ENCODE measurements at places on chromosomes 6 and 20.

DNA sequence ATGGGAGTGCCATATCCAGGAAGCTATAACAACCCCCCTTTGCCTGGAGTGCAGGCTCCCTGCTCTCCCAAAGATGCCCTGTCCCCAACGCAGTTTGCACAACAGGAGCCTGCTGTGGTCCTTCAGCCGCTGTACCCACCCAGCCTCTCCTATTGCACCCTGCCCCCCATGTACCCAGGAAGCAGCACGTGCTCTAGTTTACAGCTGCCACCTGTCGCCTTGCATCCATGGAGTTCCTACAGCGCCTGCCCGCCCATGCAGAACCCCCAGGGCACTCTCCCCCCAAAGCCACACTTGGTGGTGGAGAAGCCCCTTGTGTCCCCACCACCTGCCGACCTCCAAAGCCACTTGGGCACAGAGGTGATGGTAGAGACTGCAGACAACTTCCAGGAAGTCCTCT is 56.7 kb upstream of the TMEM181 start:
- DNase-seq = no peak

- no peak for DNase-seq
Observed at GRCh38 chr20:19433371-19434350, 221.2 kb downstream of the SLC24A3 start.

DNA sequence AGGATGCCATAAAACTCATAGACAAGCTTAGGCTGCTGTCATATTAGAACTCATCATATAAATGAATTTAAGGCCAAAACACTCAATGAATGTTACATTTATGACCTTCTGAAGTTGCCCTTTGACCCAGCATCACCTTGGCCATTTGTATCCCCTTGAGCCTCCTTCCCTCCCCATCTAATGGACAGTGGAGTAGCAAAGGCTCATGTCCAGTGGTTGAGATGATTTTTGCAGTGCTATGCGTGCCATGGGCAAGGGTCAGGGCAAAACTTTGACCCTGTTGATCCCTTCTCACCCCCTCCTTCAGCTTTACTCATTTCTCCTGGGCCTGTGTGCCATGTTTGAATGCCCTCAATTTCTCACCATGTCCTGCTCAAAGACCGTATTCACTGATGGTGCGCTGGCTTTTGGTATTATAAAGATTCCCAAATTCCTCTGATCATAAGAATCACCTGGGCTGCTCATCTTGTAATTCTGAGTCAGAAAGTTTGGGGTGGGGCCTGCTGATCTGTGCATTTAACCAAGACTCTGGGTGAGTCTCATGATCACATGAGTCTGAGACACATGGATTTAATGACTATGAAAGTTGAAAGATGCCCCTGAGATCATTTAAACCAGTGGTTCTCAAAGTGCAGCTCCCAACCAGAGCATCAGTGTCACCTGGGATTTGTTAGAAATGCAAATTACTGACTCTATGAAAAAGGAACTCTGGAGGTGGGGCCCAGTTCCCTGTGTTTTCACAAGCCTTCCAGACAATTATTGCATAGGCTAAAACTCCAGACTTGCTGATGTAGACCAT is 57.5 kb upstream of the IL20RA start:
- DNase-seq = no peak

DNA sequence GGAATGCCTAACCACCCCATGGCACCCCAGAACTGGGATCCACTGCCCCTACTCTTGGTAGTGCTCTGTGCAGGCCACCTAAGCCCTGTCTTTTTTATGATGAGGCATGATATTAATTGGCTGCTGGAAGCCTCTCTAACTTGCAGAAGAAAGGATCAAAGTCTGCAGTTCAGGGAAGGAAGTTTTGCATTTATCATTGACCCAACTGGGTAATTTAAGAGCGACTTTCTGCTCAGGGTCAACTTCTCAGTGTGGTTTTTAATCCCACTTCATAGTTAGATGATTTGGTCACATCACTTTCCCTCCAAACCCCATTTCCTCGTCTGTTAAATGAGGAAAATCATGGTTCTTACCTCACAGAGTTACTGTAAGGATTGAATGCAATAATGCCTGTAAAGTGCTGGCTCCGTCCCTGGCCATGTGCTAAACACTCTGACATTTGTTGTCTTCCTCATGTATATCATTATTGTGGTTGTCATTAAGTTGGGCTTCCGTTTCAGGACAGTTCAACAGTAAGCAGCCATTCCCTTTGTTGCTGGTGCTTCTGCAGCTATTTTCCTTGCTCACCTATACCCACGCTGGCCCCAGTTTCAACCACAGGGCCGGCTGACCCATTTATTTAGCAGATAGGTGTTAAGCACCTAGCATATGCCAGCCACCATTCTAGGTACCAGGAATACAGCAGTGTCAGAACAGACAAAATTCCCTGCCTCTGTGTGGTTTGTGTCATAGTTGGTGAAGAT is 14.2 kb downstream of the E2F3 start:
- DNase-seq = no peak

DNA sequence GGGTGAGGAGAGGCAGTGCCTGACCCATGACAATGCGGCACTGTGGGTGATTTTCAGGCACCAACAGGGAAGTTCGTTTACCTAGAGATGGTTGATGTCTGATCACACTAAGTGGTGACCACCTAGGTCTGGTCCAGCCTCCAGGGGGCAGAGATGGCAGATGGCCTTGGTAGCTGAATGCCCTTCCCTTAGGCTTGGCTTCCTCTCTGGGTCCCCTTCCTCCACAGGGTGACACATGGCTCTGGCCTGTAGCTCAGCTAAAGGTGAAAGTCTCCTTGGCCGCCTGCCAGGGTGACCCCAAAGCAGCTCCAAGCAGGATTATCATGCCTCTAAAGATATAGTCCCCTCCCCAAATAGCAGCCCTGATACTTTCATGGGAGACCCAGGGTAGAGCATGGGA is 6.4 kb downstream of the GDAP1L1 start:
- no peak for DNase-seq

- no peak for DNase-seq
Observed at GRCh38 chr6:34383656-34384320, 8.7 kb downstream of the NUDT3 start.

GRCh38 chr20:3238616-3239025 is 369 bp downstream of the SLC4A11 start:
- DNase-seq = peak; percentile 72

DNA sequence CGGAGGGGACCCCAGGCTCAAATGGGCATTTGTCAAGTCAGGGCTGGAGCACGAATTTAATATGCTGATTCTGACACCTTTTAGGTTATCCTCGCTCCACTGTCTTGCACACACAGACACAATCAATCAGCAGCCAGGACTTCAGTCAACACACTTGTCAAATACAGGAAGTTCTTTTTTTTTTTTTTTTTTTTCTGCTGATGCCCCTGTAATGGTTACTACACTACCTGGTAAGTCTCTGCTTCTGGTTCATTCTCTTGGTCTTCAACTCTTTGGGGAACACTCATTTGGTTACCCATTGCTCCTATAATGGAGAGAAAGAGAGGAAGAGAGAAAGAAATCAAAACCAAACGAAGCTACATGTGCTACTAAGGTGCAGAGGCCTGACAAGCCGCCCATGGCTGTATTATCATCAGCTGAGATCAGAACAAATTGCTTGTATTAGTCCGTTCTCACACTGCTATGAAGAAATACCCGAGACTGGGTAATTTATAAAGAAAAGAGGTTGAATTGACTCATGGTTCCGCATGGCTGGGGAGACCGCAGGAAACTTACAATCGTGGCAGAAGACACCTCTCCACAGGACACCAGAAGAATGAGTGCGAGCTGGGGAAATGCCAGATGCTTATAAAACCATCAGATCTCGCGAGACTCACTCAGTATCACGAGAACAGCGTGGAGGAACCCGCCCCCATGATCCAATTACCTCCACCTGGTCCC is 11.8 kb downstream of the BCAS1 start:
- DNase-seq = no peak

DNA sequence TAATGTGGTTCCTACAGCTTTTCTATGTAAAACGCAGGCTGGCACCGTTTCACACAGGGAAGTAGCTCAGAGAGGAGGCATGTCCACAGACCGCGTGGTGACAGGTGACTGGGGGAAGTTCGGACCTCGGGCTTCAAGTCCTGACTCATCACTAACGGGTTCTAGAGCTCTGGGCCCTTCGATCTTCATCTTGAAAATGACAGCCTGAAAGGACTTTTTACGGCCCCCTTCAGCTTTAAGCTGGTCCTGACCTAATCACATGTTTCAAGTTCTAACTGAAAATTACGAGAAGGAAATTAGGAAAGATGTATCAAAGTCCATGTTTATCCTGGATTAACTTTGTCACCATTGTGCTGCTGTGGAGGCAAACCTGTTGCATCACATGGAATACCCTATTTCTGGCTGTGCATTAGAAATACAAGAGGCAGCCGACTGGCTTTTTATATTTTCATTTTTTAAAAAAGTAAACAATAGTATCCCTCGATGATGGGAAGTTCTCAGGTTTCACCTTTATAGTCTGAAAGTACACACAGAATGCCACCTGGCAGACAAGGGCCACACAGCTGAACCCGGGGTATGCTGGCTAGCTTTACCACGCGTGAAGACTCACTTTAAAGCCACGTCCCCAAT is 2.0 kb downstream of the MAN1A1 start:
- no peak for DNase-seq

DNA sequence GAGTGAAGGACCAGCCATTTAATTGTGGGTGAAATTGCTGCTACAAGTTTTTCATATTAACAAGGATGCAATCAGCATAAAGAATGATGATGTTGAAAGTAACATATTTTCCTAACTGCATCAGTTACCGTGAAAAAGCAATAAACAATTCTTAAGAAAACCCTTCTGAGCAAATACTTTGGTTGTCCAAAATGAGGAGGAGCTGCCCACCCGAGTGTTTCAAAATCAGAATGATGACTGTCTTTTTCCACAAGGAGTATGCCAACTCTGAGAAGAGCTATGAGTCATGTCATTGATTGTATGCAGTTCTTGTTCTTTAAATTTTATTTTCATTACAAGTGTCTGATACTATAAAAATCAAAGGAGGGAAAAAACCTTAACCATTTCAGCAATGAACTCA is 470.5 kb downstream of the COL12A1 start:
- no peak for DNase-seq

- DNase-seq = no peak
Observed at GRCh38 chr6:56437171-56437900, 190.0 kb upstream of the COL21A1 start.

DNA sequence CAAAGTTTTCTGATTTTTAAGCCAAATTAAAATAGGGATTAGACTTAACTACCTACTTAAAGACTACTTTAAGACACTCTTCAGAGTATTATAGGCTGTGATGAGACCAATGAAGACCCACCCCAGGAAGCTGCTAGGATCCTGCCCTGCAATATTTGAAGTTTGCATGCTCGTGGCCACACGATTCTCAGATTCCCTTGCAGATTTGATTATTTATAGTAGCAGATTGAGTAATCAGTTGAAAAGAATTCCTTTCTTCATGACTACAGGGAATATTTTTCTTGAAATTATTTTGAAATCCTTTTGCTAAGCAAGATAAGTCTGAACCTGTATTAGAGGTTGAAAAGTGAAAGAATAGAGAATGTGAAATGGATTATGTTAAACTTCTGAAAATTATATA is 122.3 kb downstream of the B3GAT2 start:
- DNase-seq = no peak

DNA sequence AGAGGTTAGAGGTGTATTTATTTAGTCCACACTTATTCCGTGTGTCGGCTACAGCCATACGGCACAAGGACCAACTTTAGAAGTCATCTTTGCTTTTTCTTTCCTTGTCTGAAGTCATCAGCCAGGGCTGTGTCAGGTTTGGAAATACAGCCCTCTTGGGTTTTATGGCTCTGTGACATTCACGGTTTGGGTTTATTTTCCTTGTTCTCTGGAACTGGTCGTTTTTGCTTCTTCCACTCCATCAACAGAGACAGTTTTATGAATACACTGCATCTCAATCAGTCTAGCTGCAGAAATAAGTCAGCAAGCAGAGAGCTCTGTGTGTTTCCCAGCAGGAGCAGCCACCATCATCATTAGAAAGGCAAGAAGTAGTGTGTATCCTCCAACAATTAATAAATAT is 132.5 kb downstream of the TBC1D7 start:
- no peak for DNase-seq

DNA sequence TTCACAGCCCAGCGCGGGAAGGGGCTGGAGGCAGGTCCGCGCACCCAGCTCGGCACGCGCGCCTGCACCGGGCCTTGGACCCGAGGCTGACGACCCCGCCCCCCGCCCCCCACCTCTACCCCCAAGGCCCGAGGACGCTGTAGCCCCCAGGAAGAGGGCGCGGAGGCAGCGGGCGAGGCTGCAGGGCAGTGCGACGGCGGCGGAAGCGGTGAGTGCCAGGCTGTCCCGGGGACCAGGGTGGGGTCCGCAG is 1.2 kb downstream of the LIME1 start:
- DNase-seq = no peak

DNA sequence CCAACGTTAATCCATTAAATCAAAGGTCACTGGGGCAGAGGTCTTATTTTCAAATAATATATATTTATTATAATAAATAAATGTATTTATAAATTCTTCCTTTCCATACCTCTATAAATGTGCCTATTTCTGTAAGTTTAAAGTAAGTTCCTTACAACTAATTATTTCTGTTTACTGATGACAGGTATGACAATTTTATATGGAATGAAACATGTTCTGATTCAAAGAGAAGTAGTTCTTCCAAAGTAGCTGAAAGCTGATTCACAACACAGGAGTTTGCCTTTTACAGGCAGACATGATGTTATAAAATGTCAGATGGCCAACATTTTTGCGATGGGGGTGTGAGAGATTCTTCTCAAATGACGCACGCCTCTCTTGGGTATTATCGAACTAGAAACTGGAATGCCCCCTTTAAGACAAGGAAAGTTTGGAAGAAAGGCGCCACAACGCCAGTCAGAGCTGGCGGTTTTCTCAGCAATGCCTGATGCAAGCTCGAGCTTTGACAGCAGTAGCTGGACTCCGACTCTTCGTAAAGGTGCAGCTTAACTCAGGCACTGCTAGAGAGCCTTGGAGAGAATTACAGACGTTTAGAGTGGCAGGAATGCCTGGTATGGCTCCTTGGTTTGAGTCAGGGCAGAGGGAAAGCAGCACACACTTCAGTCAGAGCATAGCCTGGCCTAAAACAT is 92.1 kb downstream of the FOXC1 start:
- DNase-seq = no peak

- peak; percentile 81 for DNase-seq
Observed at GRCh38 chr6:26017632-26017966, 55.0 kb downstream of the TRIM38 start.

GRCh38 chr6:15305496-15305895 is 59.6 kb downstream of the JARID2 start:
- DNase-seq = no peak

- no peak for DNase-seq
Observed at GRCh38 chr20:58538752-58539151, 23.6 kb upstream of the APCDD1L start.

All from stimulated activated effector memory CD8-positive, alpha-beta T cell treated with anti-CD3 and anti-CD28 coated beads, Interleukin-12 subunit alpha, Interleukin-12 subunit beta, amount 100 ng/mL, for 72 hours (primary cell).